ENCODE measurements at places on chromosomes 1 and 21. TPM values are rescaled to one million over a fixed set of nuclear protein-coding genes. Genes with fewer than 3 reads are reported as not detected.

Gene CAPN9
- not detected for total RNA-seq

Gene AKR7A3
- 1.2 TPM for total RNA-seq

Gene KRTAP19-5
- total RNA-seq = not detected

Gene KCND3
- not detected for total RNA-seq

Gene SHE
- not detected for total RNA-seq

Gene GJA9
- not detected for total RNA-seq

Gene MYOC
- not detected for total RNA-seq

Gene PDPN
- not detected for total RNA-seq

Gene C8A
- not detected for total RNA-seq
